ENCODE measurements at places on chromosomes 13 and 19. TPM values are rescaled to one million over a fixed set of nuclear protein-coding genes. Genes with fewer than 3 reads are reported as not detected.
A peak's percentile ranks its signal among the peaks of the same experiment; 100 is the strongest.

VSTM1 gene
- total RNA-seq = not detected

DNA sequence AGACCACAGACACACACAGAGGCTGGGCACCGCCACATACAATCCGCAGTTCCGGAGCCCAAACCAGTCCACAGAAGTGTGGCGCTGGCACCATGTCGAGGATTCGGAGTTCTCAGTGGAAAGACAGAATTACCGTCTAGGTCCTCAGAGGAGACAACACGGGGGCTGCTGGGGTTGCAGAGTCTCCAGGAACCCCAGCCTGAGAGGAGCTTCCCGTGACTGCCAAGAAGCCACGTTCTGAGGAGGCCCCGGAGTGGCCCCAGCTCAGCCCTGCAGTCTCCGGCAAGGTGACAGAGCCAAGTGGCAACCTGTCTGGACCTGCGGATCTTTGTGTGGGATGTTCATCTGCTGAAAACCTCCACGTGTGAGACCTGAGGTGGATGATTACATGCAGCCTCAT is 7.3 kb upstream of the ADPRHL1 start:
- H3K4me1 ChIP-seq = no peaks in the 10 kb centered on the region
- peaks cover 41% of the 10 kb centered on the region for H3K36me3 ChIP-seq
- H3K4me3 ChIP-seq = no peak overlapping the region
- H3K27me3 ChIP-seq = no peaks in the 10 kb centered on the region

LGALS13 gene
- not detected for total RNA-seq

DNA sequence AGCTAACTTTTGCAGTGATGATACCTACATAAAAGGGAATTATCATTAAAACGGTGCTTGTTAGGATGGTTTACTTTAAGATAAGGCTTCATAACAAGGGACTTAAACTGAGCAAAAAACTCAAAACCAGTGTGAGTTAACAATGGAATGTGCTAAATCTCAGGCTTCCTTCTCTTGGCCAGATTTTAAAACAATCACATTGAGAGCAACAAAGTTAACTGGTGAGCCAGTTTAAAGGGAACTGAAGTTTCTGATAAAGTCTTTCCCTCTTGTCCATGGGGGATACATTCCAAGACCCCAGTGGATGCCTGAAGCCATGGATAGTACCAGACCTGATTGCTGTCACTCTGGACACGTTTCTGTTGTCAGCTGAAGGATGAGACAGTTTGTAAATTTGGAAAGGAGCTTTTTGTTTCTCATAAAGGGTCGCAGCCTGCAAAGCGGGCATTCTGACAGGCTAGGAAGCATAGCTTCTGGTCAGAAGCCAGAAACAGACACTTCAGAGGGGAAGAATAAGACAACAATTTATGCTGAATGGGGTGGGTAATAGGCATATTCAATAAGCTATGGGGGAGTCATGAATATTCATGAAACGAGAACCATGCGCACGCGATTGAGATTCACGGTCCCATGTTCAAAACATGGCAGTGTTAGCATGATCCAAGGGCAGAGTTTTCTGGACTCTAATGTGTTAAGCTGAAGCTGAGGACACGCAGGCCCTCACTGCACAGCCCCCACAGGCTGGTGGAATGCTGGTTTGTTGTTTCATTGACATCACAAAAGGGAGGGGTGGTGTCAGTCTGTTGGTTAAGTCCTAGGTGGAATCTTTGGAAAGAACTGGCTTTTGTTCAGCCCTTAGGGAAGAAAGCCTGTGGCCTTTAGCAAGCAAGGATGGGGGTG is 150.6 kb upstream of the RNF113B start:
- no peak overlapping the region for H3K4me3 ChIP-seq
- no peaks in the 10 kb centered on the region for H3K27me3 ChIP-seq
- H3K36me3 ChIP-seq = no peaks in the 10 kb centered on the region
- peaks cover 28% of the 10 kb centered on the region for H3K4me1 ChIP-seq

DNA sequence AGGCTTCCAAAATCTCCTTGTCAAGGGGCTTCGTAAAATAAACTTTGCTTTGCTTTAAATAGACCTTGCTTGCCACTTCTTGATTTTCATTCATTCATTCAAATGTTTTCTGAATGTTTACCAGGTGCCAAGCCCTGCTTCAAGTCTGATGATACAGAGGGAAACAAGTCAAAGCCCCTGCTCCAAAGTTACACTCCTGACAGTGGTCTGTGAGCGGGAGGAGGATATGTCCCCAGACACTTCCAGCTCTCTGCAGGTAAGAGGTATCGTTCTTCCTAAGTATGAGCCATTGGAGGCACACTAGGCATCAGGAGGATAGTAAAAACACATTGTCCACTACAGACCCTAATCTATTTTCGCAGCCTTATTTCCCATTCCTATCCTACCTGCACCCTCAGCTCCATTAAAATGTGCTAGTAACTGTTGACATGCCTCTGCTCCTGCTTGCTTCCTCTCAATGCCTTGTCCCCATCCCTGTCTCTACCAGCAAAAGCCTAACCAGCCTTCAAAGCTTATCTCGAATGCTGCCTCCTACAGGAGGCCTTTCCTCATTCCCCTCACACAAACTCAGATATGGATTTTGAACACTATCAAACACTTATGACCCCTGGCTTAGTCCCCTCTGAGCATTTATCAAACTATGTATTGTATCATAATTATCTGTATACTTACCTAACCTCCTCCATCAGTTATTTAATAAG is 6.2 kb upstream of the WBP4 start:
- no peaks in the 10 kb centered on the region for H3K36me3 ChIP-seq
- peak overlapping the region; percentile 81 for H3K27ac ChIP-seq
- peaks cover 40% of the 10 kb centered on the region for H3K4me1 ChIP-seq
- no peak overlapping the region for H3K4me3 ChIP-seq
- peak; percentile 51 for DNase-seq

PDE4C gene
- total RNA-seq = not detected

DNA sequence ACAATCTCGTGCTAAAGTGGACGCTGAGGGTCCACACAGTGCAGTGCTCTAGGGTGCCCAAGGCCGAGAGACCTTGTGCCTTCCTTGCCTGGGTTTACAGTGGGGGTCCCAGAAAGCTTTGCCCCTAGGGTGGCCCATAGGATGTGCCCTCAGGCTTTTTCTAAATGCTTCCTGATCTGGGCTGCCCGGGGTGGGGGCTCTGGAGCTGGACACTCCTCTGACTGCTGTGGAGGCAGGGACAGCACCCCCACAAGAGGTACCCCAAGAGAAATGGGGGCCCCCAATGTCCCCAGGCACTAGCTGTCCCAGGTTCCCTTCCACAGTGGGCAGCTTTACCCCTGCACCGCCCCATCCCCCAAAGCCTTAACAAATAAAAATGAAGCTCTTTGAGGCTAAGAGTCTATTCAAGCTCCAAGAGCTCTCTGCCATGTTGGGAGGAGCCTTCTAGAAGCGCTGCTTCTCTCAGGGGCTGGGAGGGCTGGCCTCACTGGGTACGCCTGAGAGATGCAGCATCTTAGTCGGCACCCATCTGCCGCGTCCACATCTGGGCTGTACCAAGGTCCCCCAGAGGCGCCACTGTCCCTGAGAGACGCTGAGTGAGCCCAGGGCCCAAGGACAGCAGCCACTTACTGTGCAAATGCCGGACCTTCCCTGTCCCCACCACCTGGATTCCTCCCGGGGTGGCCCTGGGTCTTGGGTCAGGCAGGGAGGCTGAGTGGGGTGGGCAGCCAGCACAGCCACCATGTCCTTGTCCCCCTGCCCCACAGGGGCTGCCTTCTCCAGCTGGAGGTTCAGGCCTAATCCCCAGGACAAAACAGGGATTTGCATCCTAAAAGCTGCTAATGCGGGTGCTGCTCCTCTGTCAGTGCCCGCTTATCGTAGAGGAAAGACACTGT is 27.4 kb downstream of the CEBPA start:
- no peak for DNase-seq
- no peaks in the 10 kb centered on the region for H3K27me3 ChIP-seq
- peaks cover 16% of the 10 kb centered on the region for H3K4me1 ChIP-seq
- H3K27ac ChIP-seq = no peak overlapping the region
- H3K36me3 ChIP-seq = no peaks in the 10 kb centered on the region

GRCh38 chr13:113792236-113792770 is 33.3 kb downstream of the TMEM255B start:
- H3K4me1 ChIP-seq = no peaks in the 10 kb centered on the region
- peak; percentile 58 for DNase-seq
- no peak overlapping the region for H3K4me3 ChIP-seq
- H3K27ac ChIP-seq = no peak overlapping the region

DNA sequence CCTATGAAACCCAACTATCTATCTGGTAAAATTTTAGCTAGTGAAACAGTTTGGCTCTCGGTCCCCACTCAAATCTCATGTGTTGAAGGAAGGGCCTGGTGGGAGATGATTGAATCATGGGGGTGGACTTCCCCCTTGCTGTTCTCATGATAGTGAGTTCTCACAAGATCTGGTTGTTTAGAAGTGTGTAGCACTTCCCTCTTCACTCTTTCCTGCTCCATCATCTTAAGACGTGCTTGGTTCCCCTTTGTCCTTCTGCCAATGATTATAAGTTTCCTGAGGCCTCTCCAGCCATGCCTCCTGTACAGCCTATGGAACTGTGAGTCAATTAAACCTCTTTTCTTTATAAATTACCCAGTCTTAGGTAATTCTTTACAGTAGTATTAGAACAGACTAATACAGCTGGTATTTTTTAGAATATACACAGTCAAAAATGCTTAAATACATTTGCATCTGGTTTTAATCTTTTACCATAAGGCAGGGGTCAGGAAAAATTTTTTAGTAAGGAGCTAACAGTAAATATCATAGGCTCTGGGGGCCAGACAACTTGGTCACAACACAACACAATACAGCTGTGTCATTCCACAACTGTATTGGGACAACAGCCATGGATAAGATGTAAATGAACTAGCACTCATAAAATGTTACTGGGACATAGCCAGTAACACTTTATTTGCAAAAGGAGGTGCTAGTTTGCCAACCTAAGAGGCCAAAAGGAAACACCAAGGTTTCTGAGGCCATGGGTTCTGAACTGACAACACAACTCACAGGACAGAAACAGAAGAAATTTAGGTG is 24.3 kb downstream of the DZIP1 start:
- H3K27me3 ChIP-seq = no peaks in the 10 kb centered on the region
- H3K27ac ChIP-seq = no peak overlapping the region
- no peak for DNase-seq
- no peak overlapping the region for H3K4me3 ChIP-seq
- H3K36me3 ChIP-seq = peaks cover 64% of the 10 kb centered on the region

NLRP5 gene
- total RNA-seq = not detected

DNA sequence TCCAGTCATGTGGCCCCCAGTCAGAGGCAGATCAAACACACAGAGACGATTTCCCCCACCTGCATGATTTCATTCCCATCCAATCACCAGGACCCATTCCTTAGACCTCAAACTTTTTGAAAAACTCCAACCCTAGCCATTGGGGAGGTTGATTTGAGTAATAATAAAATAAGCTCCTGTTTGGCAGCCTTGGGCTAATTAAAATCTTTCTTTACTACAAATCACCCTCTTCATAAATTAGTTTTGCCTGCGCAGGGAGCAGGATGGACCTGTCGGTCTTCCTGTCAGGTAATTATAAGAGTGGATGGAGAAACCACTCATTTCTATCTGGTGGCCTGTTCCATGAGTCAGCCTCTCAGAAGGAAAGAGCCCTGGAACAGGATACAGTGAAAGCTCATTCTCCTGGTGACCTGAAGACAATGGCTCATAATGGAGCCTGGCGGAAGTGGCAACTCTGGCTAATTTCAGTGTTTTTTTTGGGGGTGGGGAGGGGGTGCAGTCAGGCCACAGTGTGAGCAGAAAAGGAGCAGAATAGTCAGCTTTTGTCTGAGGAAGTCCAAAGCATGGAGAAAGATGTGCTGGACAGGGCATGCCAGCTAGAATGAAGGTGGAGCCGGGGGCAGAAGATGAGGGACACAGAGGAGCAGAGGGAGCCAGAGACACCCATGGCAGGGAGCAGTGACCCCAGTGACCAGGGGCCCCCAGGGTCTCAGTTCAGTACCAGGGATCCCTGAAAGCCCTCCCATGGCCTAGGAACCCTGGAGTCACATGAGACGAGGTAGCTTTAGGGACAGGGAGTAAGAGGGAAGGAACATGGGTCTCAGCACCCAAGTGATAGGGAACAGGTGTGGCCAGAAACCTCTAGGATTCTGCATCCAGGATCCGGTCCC is 31.8 kb upstream of the PSG9 start:
- no peak overlapping the region for H3K4me3 ChIP-seq
- no peak for DNase-seq
- H3K27me3 ChIP-seq = no peaks in the 10 kb centered on the region
- no peaks in the 10 kb centered on the region for H3K4me1 ChIP-seq
- H3K27ac ChIP-seq = no peak overlapping the region

GRCh38 chr19:15173746-15174404 is 26.9 kb downstream of the NOTCH3 start:
- H3K36me3 ChIP-seq = peaks cover 65% of the 10 kb centered on the region
- DNase-seq = peak; percentile 66
- no peaks in the 10 kb centered on the region for H3K27me3 ChIP-seq
- no peak overlapping the region for H3K4me3 ChIP-seq

- no peaks in the 10 kb centered on the region for H3K4me1 ChIP-seq
- DNase-seq = no peak
- no peak overlapping the region for H3K27ac ChIP-seq
- no peak overlapping the region for H3K4me3 ChIP-seq
Measured at GRCh38 chr19:31177246-31177645, 172.0 kb downstream of the TSHZ3 start.

SIGLEC12 gene
- under 0.01 TPM for total RNA-seq

GRCh38 chr19:11152318-11153062 is 3.1 kb downstream of the SPC24 start:
- DNase-seq = peak; percentile 95
- peak overlapping the region; percentile 84 for H3K27ac ChIP-seq
- H3K36me3 ChIP-seq = peaks cover 2% of the 10 kb centered on the region
- H3K27me3 ChIP-seq = no peaks in the 10 kb centered on the region
- no peak overlapping the region for H3K4me3 ChIP-seq

DNA sequence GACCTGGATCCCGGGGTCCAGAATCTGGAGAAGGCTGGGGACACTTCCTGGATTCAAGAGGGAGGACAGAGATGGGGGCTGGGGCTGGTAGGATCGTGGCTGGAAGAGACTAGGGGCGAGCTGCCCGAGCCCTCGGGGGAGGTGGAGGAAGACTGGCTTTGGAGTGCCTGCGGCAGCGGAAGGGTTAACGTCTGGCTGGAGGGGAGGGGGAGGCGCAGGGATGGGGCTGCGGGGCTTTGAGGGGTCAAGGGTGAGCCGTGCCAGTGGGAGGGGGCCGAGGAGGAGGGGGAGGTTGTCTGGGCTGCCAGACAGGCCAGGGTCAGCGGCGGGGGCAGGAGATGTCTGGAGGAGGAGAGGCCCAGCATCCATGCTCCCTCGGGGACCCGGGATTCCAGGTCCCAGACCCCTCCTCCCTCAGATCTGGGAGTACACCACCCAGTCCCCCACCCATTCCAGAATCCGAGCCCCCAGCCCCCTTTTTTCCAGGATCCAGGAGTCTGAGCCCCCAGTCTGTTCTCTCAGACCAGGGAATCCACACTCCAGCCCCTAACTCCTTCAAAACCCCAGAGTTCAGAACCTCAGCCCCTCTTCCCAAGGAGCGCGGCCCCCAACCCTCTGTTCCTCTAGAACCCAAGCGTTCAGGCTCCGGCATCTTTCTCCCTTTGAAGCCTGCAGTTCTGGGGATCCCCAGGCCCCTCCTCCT is 3.2 kb upstream of the SPACA6 start:
- peaks cover 44% of the 10 kb centered on the region for H3K4me1 ChIP-seq
- peak overlapping the region; percentile 84 for H3K4me3 ChIP-seq
- no peaks in the 10 kb centered on the region for H3K27me3 ChIP-seq
- H3K27ac ChIP-seq = peak overlapping the region; percentile 94

- peaks cover 30% of the 10 kb centered on the region for H3K4me1 ChIP-seq
- H3K27ac ChIP-seq = peak overlapping the region; percentile 92
- no peaks in the 10 kb centered on the region for H3K27me3 ChIP-seq
- H3K4me3 ChIP-seq = peak overlapping the region; percentile 98
Measured at GRCh38 chr19:12792051-12792852, 966 bp downstream of the JUNB start.

- no peaks in the 10 kb centered on the region for H3K27me3 ChIP-seq
- no peak overlapping the region for H3K4me3 ChIP-seq
- H3K36me3 ChIP-seq = no peaks in the 10 kb centered on the region
- no peaks in the 10 kb centered on the region for H3K4me1 ChIP-seq
Measured at GRCh38 chr13:38090913-38091312, 221.3 kb upstream of the TRPC4 start.

NCCRP1 gene
- not detected for total RNA-seq

Data from osteoblast (primary cell).